ENCODE measurements at places on chromosomes 3 and 15.

DNA sequence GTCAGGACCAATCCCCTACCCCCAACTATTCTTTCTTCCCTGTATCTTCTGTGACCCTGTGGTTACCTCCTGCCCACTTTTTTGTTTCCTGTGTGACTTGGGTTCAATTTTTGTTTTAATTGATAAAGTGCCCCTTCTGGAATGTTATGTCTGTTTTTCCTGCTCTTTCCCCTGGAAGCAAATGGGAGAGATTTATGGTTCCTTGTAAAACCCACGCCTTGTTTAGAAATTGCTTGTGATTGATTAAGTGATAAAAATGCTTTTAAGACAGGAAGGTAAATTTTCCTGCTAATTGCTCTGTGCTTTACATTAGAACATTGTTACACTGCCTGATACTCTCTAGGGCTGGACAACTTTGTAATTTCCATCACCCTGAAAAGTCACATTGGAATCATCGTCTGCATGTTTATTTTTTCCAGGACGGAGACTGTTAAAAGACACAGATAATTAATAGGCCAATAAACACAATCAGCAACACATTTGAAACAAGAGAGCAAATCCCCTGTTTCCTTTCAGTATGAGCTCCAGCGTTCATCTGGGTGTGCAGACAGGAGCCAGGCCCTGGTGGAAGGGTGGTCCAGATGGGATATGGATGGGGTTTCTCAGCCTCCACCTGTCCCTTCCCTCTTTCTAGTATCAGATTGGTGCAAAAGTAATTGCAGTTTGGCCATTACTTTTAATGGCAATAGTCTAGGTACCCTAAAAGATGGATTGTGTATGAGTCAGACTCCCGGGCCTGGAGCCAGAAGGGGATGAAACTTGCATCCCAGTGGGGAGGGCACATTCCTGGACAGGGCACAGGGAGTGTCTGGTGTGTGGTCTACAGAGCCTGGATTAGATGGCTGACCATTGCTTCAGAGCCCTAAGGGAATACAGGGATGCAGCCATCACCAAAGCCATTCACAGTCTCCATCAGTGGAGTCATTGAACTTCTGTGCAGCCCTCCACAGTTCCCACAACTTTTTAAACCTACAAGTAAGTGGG is 58.1 kb upstream of the AGBL1 start:
- no peak for DNase-seq

DNA sequence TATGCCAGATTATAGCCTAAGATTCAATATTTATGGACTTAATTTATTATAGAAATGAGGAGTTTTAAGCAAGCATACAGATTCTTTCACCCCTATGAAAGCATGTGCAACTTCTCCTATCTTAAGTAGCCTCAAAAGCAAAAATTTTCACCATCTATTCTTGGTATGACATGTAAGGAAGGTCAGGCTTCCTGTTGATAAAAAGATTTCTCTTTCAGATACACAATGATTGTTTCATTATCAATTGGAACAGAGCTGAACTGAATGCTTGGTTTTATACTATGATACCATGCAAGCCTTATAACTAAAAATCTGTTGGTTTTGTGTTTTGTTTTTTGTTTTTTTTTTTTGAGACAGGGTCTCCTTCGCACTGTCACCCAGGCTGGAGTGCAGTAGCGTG is 3.9 kb downstream of the GRK7 start:
- DNase-seq, result no peak

GRCh38 chr3:49826016-49826415 is 12.3 kb upstream of the UBA7 start:
- DNase-seq, result no peak

- DNase-seq, result no peak
These were observed 34.1 kb downstream of the WHAMM start for GRCh38 chr15:82843566-82843965.

DNA sequence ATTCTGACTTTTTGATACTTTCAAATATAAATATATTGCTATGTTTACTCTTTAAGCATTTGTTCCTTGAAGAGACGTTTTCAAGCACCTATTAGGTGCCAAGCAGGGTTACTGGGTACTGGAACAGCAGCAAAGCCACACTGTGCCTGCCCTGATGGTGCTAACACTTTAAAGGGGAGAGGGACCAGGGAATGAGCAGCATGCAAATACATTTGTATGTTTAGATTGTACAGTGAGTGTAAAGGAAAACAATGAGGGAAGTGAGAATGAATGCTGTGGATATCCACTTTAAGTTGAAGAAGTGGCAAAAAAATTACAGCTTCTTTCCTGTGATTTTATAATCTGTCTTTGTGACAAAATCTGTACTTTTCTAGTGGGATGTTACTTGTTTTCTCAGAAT is 400.2 kb upstream of the ATP11B start:
- no peak for DNase-seq

GRCh38 chr15:89656116-89656815 is 999 bp upstream of the KIF7 start:
- DNase-seq, result no peak

DNA sequence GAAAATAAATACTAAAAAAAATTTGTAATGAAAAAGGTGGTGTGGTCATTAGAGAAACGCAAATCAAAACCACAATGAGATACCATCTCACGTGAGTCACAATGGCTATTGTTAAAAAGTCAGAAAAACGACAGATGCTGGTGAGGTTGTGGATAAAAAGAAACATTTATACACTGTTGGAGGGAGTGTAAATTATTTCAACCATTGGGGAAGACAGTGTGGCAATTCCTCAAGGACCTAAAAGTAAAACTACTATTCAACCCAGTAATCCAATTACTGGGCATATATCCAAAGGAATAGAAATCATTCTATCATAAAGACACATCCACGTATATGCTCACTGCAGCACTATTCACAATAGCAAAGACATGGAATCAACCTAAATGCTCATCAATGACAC is 120.3 kb downstream of the MYO9A start:
- no peak for DNase-seq

GRCh38 chr3:6099458-6100075 is 761.3 kb upstream of the GRM7 start:
- DNase-seq, result no peak
